Endothelial cell (in vitro differentiated cells): ENCODE measurements at places on chromosomes 2 and 18.

DNA sequence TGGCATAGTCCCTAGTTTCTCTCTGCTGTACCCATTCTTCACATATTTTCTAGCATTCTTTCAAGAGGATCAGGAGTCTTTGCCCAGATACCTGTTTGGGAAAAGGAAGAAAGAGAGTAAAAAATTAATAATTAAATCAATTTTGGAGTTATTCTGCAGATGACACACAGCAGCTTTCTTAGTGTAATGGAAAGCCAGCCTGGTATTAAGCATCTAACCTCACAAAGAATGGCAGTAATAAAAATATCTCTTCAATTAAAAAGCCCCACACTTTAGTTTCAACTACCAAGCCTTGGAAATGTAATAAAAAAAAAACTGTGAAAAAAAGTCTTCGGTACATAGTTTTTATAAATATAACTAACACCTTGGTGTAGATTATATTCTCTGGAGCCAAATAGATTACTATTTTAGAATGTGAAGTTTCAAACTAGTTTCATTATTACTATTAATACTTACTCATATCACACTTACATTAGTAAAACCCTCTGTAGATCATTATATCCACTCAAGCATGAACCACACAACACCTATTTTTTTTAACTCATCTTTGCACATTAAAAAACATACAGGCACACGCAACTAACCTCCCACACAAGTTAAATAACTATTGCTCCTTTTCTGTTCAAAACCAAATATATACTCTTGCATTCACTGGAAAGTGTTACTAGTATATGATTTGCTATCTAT, 90.9 kb downstream of the GPD2 start:
- no peak for DNase-seq

GRCh38 chr2:213491376-213491775, 207.1 kb downstream of the SPAG16 start:
- no peak for DNase-seq

DNA sequence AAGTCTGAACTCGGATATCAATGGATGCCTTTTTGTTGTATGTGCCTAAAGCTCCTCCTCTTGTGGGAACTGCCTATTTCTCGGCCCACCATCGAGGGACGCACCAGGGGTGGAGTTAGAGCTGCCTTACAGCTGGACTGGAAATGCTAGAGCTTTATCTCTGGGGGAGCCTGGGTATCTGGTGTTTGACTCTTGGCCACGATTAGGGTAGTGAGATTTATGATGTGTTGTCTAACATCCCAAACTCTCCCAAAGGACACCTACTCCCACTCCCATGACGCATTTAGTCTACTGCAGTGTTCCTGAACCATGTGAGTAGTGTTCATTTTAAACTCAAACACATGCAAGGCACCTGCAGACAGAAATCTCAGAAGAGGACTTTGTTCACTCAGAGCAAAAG, 594.8 kb downstream of the METTL4 start:
- no peak for DNase-seq

GRCh38 chr2:172640389-172640788, 84.5 kb downstream of the PDK1 start:
- no peak for DNase-seq

- DNase-seq = no peak
These were observed 85.9 kb downstream of the MAP3K20 start for GRCh38 chr2:173161507-173161906.

GRCh38 chr2:202763916-202764315, 107.7 kb downstream of the ICA1L start:
- no peak for DNase-seq

DNA sequence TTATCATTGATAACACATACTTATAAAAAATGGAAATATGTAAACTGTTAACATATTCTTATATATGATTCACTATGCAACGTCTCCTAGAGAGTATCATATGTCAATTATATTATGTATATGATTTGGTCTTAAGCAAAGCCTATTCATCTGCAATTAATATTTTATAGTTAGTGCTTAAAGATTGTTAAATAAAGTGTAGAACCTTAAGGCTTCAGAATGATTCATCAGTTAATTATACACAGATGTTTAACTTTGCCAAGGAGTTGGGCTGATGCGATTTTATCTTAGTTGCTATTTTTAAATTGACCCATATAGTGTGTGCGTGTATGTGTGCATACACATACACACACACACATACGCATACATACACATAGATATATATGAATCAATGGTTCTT, 323.1 kb downstream of the RBM43 start:
- no peak for DNase-seq

DNA sequence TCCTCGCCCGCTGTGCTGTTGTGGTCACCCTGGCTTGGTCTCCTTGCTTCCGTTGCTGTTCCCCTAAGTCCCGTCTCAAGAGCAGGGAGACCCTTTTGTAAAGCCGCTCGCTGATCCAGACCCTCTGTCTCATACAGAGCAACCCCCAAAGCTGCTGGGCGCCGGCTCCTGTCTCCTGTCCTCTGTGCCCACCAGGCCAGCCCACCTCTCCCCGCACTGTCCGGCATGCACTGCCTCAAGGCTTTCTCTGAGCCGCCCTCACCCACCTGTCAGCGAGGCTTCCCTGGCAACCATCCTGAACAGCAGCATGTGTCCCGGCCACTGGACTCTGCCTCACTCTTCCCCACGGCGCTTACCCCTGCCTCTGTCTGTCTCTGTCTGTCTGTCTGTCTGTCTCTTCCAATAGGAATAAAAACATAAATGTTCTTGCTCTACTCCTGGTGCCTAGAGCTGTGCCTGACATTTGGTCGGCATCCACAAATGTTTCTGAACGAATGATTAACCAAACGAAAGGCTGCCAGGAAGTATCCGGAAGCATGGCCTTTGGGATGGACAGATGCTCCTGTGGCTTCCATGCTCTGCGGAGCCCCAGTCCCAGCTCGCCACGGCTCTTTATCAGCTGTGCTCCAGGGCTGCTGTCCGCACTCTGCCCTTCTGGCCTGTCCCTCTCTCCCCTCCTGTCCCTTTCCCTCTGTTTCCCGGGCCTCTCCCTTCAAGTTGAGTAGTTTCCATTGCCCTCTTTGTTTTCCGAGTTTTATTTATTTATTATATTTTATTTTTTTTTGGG, 7.8 kb downstream of the COLEC11 start:
- DNase-seq = no peak

DNA sequence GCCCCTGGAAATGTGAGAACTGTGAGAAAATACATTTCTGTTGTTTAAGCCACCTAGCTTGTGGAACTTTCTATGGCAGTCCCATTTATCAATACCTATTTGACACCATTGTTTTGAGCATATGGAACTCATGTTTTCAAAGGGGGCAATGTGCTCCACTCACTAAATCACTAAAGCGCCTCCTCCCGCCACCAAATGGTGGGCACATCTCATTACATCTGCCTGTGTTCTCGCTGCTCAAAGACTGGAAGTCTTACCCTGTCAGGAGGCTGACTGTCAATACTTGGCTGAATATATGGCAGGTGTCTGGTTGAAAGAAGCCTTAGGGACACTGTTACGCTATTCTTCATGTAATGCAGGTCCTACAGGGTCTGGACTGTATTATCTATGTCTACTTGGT, 767.7 kb downstream of the TSN start:
- DNase-seq = no peak

DNA sequence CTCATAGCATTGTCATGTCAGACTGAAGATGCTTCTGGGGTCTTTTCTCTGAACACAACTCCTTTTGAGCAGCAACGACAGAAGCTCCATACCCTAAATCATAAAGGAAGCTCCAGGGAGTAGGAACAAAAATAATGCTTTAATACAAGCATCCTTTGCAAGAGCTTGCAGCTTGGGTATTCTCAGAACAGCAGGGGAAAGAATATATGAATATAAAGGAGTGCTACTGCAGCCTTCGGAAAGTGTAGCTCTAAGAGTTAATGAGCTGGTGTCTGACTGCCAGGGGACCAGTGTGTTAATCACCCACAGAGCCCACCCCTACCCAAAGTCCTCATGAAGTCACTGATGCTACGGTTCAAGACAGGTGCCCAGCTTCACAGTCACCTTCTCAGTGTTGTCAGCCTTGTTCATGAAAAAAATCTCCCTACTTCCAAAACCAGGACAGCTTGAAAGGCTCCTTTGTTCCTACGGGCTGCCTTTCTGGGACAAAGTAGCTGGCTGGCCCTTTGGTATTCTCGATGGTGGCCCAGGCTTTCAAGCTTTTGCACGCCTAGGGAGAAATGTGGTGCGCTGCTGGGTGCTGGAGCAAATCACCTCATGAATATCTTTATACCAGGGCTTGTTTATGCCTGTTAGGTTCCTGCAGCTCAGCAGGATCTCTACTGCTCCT, 259.7 kb downstream of the CMPK2 start:
- DNase-seq = no peak

DNA sequence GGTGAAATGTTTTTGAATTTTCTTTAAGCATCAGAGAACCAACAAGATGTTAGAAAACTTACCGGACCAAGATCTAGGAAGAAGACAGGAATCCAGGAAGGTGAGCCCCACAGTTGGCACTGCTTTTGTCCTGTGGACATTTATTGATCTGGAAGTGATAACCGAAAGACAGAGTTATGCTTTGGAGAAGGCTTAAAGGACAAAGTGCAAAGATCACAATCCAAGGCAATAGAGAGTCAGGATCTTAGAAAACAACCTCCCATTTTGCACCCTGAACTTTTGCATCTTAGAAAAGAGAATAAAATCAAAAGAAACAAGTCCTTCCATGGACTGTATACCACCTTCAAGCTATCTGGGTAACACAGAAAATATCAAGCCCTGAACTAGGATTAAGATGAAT, 129.4 kb upstream of the SRD5A2 start:
- no peak for DNase-seq

- DNase-seq = no peak
These were observed 237.4 kb upstream of the VRK2 start for GRCh38 chr2:57809230-57809629.

GRCh38 chr18:48920408-48921038, 30.2 kb downstream of the SMAD7 start:
- DNase-seq = no peak

DNA sequence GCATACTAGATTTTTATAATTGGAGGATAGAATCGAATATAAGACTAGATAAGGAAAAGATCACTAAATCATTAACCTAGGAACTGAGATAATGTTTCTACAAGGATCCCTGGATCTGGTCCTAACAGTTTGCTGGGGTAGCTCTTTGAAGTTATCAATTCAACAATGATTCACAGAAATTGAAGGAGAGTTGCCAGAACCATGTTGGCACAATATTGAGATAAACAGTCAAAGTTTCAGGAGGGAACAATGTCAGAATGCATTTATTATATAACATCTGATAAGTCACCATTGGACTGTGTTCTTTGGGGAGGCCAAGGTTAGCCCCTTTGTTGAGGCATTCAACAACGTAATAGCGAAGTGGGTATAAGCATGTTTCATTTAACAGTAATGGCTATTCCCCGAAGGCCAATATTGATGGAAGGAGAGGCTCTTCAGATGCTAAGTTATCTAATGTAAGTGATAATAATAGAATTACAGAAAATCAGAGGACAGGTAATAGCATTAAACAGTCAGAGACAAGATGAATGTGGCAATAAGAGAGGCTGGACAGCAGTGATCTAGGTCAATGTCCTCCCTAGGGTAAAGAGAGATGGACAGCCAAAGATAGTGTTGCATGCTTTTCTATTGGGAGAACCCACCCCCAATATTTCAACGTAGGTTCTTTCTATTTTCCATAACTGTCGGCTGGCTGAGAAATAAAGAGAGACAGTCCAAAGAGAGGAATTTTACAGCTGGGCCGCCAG, 604.8 kb upstream of the GYPC start:
- no peak for DNase-seq

DNA sequence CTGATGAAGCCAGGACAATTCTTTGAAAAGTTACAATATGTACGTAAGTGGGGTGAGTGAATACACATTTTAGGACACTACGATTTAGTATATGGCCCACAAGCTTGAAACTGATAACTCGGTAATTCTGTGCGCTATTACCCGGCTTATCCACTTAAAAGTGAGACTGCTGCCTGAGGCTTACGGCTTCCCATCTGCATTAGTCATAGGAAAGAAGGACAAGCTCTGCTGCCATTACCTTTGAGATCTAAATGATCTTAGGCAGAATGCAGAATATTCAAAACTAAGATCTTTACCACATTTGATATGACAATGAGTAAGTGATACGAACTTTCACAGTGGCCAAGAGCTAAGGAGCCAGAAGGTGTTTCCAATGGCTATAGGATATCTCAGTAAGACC, 133.3 kb downstream of the GAREM1 start:
- no peak for DNase-seq

DNA sequence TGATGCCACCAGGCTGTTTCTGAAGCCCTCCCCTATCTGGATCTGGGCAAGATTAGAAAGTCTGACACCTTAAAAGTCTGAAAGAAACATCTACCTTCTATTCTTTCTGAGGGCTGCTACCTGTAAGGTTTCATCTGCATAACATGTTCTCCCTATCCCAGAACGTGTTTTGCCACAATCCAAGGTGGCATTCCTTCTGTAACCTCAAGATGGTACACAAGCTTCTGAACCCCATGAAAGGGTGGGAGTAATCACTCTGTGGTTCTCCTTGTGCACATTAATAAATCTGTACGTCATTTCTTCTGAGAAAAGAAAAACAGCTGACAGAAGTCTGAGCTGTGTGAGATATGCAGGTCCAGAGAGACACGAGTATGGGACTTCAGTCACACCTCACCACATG, 41.8 kb upstream of the MSH6 start:
- DNase-seq = no peak

DNA sequence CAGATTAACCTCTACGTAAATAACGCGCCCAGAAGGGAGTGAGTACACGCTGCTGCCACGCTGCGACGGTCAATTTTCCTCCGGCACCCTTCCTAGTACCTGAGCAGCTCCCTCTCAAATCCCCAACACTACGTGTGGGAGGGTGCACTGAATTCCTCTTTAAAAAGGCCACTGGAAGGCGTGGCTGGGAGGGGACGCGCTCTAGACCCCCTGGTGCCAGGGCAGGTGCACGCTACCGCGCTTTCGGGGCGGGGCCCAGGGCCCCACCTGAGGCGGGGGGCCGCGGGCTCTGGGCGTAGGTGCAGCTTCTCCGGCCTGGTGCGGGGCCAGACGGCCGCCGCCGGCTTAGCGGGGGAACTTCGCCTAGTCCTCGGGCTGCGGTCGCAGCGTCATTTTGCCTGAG, 668 bp upstream of the ANKRD12 start:
- peak; percentile 27 for DNase-seq

GRCh38 chr2:15043336-15044058, 411.0 kb downstream of the LRATD1 start:
- no peak for DNase-seq
